T-helper 9 cell (primary cell): ENCODE measurements at places on chromosomes 11 and 22.

GRCh38 chr11:16225623-16226022 is 130.7 kb downstream of the SOX6 start:
- no peak for DNase-seq

- DNase-seq: no peak
These were observed 5.5 kb downstream of the C11orf21 start for GRCh38 chr11:2295971-2296912.

- DNase-seq: no peak
These were observed 56.8 kb downstream of the ELFN2 start for GRCh38 chr22:37370306-37370979.

DNA sequence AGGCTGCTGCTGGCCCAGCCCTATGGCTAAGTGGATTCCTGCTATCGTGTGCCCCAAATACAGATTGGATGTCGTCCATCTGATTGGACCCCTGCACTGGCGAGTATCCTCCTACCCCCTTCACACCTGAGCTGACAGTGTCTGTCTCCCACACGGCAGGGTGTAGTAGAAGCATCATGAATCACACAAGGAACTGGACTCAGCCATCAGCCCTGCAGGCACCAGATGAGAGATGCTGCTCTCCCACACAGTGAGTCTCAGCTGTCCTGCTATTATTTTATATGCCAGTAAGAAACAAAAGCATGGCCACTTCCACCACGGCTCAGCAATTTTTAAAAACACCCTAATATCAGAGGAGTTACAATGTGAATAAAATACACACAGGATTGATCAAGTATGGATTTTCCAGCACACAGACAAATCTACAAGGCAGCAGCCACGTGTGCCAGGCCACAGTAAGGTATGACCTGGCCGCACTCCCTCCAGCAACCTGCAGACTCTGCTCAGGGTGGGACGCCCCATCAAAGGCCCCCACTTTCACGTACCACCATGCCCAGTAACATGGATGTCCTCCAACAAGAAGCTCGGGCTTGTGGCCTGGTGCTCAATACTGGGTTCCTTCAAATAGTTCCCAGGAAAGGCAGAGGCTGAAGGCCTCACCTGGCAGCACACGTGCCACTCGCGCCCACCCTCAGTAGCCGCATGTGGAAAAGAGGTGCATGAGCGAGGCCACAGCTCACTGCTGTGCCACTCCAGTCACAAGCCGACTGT is 16.4 kb upstream of the SLC25A1 start:
- no peak for DNase-seq

DNA sequence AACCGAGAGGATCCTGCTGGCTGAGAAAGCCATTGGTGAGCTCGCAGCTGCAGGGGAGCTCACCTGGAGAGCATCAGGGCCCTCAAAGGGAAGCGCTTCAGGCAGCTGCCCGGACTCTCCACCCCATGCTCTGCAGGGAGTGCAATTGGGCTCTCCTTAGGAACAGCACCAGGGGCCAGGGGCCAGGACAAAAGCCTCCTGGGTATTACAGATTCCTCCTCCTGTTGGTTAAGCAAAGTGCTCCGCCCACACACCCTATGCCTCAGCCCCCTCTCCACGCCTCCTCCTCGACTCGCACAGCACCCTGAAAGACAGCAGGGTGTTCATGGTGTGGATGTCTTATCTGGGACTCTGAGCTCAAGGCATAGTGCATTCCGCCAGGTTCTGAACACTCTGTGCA is 139.9 kb downstream of the SHANK2 start:
- no peak for DNase-seq

GRCh38 chr11:69947059-69947792 is 128.0 kb upstream of the FGF3 start:
- no peak for DNase-seq

DNA sequence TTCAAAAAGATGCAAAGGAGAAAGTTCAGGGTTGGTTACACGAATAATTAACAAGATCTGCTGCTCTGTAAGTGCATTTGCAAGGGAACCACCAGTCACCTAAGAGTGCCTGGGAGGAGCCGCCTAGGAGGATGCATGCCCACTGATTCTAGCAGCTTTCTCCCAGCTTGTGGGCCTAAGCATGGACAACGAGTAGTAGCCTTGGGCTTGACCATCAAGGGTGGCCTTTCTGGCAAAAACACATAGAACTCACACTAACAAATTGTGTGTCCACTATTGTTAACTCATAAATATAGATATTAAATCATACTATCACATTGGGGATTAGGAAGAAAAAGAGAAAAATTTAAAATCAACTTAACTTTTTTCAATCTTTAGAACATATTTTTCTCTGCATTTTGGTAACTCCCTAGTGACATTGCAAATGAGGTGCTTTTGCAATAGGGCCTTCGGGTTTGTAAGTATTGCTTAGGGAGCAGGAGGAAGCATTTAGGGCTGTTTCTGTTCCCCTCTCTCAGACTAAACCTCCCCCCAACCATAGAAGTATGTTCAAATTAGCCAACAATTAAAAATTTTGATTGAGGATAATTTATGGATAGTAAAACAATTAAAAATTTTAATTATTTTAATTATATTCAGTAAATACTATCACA is 57.3 kb upstream of the CEP295 start:
- DNase-seq: no peak

- no peak for DNase-seq
These were observed 417.8 kb downstream of the MIAT start for GRCh38 chr22:27075028-27075678.

DNA sequence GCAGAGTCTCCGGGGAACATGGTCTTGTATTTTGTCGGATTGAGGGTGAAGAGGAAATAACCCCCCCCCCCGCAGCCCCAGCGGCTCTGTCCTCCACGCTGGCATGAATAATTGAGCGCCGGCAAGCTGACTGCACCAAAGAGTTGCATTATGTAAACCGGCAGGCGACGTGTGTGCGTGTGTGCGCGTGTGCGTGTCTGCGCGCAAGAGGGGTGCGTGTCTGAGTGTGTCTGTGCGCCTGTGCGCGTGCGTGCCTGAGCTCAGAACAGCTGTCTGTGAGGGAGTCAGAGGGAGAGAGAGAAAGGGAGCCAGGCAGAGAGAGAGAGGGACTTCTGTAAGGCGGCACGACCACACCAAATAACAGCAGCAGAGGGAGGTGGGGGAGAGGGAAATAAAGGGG is 94.4 kb downstream of the SCN3B start:
- DNase-seq: no peak

GRCh38 chr11:44483919-44484610 is 81.4 kb upstream of the CD82 start:
- DNase-seq: no peak

- no peak for DNase-seq
These were observed 67.4 kb downstream of the SCN3B start for GRCh38 chr11:123587044-123587443.

GRCh38 chr11:40597546-40598113 is 861.8 kb downstream of the LRRC4C start:
- DNase-seq: no peak

DNA sequence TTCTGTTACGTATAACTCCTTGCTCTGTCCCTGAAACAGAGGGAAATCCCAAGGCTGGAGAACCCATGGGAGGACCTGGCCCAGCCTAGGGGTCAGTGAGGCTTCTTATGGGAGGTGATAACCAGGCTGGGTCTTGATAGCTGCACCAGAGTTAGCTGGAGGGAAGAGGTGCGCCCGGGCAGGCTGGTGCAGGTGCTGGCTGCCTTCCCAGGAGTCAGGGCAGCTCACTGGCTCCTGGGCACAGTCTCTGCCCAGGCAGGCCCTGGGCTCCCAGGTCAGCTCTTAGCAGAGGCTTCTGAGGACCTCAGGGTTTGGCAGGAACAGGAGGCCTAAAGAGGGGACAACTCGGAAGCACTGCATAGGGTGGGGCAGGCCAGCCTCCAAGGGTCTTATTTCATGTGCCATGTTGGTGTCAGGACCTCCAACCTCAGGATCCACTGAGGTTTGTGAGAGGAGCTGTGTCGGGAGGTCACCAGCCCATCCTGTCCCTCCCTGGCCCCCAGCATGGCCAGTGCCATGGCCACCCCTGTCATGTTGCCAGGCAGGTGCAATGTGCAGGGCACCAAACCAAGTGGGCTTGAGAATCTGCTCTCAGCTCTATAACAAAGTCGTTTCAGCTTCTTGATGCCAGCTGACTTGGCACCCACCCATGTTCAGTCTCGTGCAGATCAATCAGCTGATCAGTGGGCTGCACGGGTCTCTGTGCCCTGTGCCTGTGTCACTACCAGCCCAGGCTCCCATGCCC is 20.5 kb upstream of the CELSR1 start:
- no peak for DNase-seq

GRCh38 chr11:134362192-134362901 is 30.6 kb downstream of the GLB1L2 start:
- no peak for DNase-seq

DNA sequence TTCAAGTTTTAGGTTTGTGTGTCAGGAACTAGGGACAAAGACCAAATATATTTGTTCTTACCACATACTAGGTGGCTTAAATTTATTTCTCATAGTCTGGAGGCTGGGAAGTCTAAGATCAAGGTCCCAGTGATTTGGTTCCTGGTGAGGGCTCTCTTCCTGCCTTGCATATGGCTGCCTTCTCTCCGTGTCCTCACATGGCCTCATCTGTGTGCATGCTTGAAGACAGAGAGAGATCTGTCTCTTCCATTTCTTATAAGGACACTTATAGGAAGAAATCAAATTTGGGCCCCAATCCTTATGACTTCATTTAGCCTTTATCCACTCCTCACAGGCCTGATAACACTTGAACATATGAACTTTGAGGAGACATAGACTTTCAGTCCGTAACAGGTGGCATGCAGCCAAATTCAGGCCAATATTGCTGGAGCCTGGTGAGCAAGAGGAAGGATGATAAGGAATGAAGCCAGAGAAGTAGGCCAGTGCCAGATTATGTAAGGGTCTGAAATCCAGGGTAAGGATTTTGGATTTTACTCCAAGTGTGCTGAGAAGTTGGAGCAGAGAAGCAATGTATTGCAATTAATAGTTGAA is 35.1 kb downstream of the TTC17 start:
- no peak for DNase-seq

DNA sequence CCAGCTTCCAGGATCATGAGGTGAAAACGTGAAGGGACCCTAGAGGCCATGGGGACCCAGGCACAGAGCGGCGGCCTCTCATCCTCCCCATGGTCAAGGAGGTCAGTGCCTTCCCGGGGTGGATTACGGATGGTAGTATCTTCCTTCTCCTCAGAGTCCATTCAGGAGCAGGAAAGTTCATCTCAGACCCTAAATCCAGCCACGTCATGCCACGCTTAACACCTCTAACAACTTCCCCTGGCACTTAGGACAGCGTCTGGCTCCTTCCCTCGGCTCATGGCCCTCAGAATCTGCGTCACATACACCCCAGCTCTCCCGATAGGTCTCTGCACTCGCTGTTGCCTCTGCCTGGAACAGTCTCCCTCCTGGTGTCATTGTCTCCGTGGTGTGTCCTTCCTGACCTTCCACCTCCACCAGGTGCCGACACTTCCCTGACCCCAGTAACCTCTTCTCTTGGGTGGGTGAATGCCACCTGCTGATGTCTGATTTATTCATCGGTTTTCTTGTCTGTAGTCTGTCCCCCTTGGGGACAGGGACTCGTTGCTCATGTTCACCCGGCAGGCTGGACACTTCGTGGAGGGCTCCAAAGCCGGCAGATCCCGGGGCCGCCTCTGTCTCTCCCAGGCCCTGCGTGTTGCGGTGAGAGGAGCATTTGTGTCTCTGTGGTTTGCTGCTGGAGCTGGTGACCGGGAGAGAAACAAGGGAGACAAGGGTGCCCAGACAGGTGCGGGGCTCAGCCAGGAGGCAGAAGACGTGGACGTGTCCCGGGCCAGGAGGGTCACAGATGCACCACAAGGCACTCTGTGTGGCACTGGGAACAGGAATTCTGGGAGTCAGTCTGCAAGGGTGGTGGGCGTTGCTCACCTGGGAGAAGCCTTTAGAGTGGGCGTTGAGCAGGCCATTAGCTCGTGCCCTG is 1.4 kb downstream of the MYEOV start:
- no peak for DNase-seq

DNA sequence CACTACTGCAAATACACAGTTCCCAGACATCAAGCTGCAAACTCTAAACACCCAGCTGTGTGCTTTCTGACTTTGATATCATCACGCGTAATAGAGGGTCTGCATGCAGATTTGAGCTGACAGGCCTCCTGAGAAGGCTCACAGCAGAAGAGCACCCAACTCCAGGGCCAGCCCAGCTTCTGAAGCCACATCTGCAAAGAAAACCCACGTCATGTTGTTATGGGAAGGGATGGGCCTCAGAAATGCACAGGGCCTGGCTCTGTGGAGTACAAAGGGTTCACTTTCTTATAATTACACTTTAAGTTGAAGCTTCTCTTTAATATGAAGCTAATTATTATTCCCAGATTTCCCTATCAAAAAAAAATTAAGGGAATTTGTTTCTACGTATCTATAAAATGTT is 927.9 kb downstream of the NTM start:
- DNase-seq: no peak

GRCh38 chr11:8087185-8087584 is 6.2 kb downstream of the TUB start:
- DNase-seq: no peak

GRCh38 chr11:117722082-117722481 is 74.9 kb downstream of the DSCAML1 start:
- DNase-seq: no peak

GRCh38 chr11:29395555-29396072 is 621.2 kb downstream of the KCNA4 start:
- no peak for DNase-seq

GRCh38 chr11:18739685-18740084 is 13.7 kb upstream of the IGSF22 start:
- DNase-seq: no peak

- DNase-seq: no peak
These were observed 8.4 kb upstream of the GLYATL1 start for GRCh38 chr11:58930926-58931325.

GRCh38 chr11:19794161-19794560 is 81.5 kb downstream of the NAV2 start:
- no peak for DNase-seq

DNA sequence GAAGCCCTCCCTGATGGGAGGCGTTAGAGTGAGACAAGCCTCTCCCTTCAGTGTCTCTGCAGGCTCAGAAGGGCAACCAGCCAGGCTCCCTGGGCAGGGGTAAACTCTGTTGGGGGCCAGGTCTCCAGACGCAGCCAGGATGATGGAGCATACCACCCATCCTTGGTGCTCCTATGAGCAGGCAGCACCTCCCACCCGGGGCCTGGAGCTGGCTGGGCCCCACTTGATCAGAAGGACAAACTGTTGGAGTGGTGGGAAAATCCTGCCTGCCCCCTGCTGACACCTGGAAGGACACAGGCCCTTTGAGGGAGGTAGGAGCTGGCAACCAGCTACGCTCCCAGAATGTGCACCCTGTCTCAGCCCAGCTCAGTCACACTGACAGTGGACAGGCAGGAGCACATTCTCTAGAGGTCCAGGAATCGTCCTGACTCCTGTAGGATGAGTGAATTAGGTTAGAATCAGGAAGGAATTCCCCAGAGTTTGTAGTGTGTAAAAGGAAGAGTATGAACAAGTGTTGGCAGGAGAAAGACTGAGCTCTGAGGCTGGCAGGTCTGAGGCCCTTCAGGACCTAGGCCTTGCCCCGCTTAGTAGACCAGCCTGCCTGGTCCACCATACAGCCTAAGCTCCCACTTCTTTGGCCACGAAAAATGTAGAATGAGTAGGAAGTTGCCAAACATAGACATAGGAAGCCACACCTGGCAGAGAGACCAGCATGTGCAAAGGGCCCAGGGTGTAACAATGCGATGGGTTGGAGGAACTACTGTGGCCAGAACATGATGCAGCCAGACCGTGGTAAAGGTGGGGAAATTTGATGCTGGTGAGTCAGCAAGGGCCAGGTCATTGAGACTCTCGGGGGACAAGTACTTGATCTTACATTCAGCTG is 19.1 kb downstream of the ARHGEF17 start:
- DNase-seq: no peak
